CD4-positive, alpha-beta T cell treated with Interleukin-4 for 4 hours (primary cell): ENCODE measurements at places on chromosomes 11 and 22.

DNA sequence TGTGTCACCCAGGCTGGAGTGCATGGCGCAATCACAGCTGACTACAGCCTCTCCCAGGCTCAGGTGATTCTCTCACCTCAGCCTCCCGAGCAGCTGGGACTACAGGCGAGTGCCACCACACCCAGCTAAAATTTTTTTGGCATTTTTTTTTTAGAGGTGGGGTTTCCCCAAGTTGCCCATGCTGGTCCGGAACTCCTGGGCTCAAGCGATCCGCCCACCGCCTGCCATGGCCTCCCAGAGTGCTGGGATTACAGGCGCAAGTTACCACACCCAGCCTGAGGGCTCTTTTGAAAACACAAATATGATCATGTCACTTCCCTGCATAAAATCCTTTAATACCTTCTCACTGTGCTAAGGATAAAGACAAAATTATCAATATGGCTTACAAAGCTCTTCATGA, 88.1 kb downstream of the MAML2 start:
- DNase-seq: no peak

GRCh38 chr22:49189871-49190270, 637.8 kb downstream of the BRD1 start:
- no peak for DNase-seq

DNA sequence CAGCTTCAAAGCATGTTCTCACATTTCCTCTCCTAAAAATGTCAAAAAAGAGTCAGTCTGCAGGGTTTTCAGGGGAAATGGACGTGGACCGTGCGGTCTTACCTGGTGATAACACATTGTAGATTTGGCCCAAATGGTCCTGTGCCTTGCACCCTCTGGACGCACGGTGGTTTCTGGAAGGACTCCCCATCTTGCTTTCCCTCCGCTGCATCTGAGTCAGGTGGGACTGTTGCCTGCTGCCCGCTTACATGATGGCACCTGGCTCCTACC, 1290.1 kb downstream of the TBC1D22A start:
- DNase-seq: no peak

- DNase-seq: no peak
These were observed 102.5 kb downstream of the TIMP3 start for GRCh38 chr22:32904044-32904443.

DNA sequence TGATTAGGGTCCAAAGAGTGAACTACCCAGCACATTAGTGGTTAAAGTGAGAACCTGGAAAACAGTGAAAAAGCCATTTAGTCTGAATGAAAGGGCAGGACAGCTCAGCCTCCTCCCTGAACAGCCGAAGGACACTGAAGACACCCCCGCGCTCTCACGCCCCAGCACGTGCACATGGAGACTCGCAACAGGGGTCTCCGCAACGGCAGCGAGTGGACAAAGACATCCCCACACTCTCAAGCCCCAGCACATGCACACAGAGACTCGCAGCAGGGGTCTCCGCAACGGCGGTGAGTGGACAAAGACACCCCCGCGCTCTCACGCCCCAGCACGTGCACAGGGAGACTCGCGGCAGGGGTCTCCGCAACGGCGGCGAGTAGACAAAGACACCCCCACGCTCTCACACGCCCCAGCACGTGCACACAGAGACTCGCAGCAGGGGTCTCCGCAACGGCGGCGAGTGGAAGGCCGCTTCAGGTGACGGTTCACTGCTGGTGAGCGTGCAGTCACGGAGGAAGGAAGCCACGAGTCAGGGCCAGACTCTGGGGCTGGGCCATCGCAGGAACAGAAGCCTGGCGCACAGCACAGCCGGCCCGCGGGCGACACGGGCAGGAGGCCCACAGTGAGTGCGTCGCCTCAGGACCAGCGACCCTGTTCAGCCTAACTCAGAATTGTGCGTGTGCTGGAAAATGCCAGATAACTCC, 43.6 kb downstream of the BRD1 start:
- no peak for DNase-seq

- no peak for DNase-seq
These were observed 1.9 kb downstream of the SYVN1 start for GRCh38 chr11:65132238-65132987.
